ENCODE measurements at places on chromosomes 16 and 17. TPM values are rescaled to one million over a fixed set of nuclear protein-coding genes. Genes with fewer than 3 reads are reported as not detected.
A peak's percentile ranks its signal among the peaks of the same experiment; 100 is the strongest.

DNA sequence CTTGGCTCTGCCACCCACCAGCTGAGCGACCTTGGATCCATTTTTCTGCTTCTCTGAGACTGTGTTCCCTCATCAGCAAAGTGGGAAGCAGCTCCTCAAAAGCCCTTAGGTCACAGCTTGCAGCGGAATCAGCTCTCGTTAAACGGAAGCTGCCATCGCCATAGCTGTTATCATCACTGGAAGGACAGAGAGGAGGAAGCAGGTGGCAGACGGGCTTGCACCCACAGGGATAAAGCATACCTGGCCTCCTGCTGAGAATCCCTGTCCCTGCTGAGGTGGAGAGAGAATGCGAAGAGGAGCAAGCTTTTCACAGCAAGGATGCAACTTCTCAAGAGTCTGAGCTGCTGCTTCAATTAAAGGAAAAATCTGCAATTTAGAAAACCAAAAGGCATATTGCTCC is 106.6 kb downstream of the CLEC16A start:
- peaks cover 5% of the 10 kb centered on the region for H3K4me1 ChIP-seq
- H3K27ac ChIP-seq: no peak overlapping the region
- H3K27me3 ChIP-seq: no peaks in the 10 kb centered on the region
- peaks cover 70% of the 10 kb centered on the region for H3K36me3 ChIP-seq
- DNase-seq: no peak

GRCh38 chr17:8793649-8794048 is 5.5 kb downstream of the MFSD6L start:
- no peak overlapping the region for H3K4me3 ChIP-seq
- no peaks in the 10 kb centered on the region for H3K27me3 ChIP-seq
- no peaks in the 10 kb centered on the region for H3K36me3 ChIP-seq
- no peak for DNase-seq
- H3K4me1 ChIP-seq: no peaks in the 10 kb centered on the region

DNA sequence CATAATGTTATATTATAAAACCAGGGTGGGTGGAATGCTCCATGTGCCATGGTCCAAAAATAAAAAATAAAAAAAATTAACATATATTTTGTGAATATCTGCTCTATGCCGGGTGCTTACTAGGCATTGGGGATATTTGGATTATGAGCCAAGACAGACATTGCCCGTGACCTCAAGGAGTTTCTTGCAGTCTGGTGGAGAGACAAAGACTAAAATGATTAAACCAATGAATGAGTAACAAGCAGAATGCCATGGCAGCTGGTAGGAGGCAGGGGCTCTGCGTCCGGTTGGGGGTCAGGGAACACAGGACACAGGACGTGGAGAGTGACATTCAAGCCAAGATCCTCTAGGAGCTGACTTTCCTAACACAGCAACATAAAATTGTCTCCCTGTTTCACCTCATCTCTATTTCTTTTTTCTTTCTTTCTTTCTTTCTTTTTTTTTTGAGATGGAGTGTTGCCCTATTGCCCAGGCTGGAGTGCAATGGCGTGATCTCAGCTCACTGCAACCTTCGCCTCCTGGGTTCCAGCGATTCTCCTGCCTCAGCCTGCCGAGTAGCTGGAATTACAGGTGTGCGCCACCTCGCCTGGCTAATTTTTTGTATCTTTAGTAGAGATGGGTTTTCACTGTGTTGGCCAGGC is 35.4 kb downstream of the RGS9 start:
- H3K27ac ChIP-seq: peak overlapping the region; percentile 12
- no peaks in the 10 kb centered on the region for H3K4me1 ChIP-seq
- no peaks in the 10 kb centered on the region for H3K36me3 ChIP-seq
- no peaks in the 10 kb centered on the region for H3K27me3 ChIP-seq

- H3K27me3 ChIP-seq: no peaks in the 10 kb centered on the region
- no peaks in the 10 kb centered on the region for H3K36me3 ChIP-seq
- H3K4me3 ChIP-seq: no peak overlapping the region
- H3K4me1 ChIP-seq: no peaks in the 10 kb centered on the region
- peak overlapping the region; percentile 63 for H3K27ac ChIP-seq
- no peak for DNase-seq
Observed at GRCh38 chr17:69143151-69143550, 1.5 kb upstream of the ABCA6 start.

DNA sequence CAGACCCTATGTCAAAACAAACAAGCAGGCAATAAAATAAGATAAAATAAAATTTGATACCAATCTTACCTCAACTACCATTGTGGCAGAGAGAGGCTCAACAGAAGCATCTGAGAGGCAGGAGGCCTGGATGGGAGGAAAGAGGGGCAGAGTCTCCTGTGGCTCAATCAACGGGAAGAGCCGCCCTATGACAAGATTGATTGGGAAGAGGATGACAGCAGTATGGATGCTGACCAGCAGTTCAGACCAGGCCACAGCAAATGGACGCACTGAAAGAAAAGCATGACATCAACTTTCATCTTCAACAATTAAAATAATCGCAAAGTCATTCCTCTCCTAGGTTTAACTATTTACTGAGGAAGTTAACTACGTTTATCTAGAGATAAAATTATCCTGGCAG is 47.4 kb downstream of the PKD1L3 start:
- H3K4me1 ChIP-seq: no peaks in the 10 kb centered on the region
- H3K4me3 ChIP-seq: no peak overlapping the region
- no peak overlapping the region for H3K27ac ChIP-seq
- no peaks in the 10 kb centered on the region for H3K36me3 ChIP-seq
- H3K27me3 ChIP-seq: no peaks in the 10 kb centered on the region

- no peaks in the 10 kb centered on the region for H3K36me3 ChIP-seq
- no peak overlapping the region for H3K4me3 ChIP-seq
Observed at GRCh38 chr17:7094652-7095019, 14.6 kb upstream of the CLEC10A start.

- H3K36me3 ChIP-seq: no peaks in the 10 kb centered on the region
- no peak for DNase-seq
- H3K27me3 ChIP-seq: no peaks in the 10 kb centered on the region
- H3K27ac ChIP-seq: peak overlapping the region; percentile 94
Observed at GRCh38 chr17:59424331-59424730, 92.9 kb downstream of the YPEL2 start.

GRCh38 chr16:20300312-20301097 is 26.8 kb downstream of the GP2 start:
- H3K4me1 ChIP-seq: no peaks in the 10 kb centered on the region
- no peak for DNase-seq
- H3K4me3 ChIP-seq: no peak overlapping the region
- H3K27me3 ChIP-seq: no peaks in the 10 kb centered on the region

The TNFRSF13B gene
- polyA plus RNA-seq: not detected

The MYH13 gene
- polyA plus RNA-seq: not detected

The GRN gene
- 44.6 TPM for polyA plus RNA-seq

The DUXB gene
- polyA plus RNA-seq: not detected

Data from heart left ventricle (tissue), 16 donors.